ENCODE measurements at places on chromosomes 1 and 21.

- DNase-seq, result no peak
Observed at GRCh38 chr1:244836135-244836521, 670 bp downstream of the COX20 start.

DNA sequence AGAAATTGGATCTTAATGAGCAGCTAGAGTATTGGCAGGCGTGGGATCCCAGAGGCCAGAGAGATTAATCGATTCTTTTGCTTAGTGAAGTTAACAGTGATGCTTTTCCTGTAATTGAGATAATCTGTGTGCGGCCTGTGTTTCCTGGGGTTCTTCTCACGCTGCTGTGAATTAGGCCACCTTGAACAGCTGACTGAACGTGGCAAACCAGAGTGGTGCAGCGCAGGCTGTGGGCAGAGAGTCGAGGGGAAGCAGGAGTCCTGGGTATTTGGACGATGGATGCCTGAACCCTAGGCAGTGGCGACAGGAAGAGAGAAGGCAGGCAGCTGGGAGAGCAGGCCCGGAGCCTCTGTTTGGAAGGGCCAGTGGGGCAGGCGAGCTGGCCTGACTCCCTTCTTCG lies 51.7 kb downstream of the RYR2 start:
- DNase-seq, result no peak

DNA sequence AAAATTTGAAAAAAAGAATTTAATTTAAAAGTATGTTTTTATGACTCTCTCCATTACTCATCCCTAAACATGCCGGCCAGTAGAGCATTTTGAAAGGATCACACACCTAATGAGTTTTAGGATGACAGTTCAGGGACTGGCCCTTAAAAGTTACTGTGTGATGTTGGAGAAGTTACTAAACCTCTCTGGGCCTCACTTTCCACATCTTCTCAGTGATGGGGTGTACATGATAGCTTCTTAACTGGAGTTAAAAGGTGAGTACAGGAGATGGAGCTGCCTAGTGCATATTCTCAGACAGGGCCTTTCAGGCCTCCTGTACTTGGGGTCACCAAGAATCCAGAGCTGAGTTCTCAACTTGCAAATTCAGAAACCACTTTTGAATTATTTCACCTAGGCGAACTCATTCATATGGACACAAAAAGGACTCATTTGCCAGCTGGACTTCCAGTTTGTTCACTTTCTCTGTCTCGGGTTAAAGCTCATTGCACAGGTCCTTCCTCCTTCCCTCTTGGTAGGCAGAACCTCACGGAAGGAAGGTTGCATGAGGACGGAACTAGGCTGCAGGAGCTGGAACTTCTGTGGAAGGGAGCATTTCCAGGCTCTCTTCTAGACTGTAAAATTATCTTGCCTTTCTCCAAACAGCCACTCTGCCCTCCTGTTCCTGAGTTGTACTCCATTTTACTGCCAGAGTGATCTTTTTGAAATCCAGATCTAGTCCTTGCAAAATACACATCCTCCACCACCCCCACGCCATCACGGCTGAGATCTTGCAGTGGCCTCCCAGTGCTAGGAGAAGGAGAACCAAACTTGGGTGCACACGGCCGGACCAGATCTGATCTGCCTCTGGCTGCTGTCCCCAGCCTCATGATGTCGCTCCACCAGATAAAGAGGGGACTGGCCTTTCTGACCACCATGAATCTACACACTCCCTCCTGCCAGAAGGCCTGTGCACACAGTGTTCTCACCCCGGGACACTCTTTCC lies 4.3 kb upstream of the SLC30A1 start:
- no peak for DNase-seq

DNA sequence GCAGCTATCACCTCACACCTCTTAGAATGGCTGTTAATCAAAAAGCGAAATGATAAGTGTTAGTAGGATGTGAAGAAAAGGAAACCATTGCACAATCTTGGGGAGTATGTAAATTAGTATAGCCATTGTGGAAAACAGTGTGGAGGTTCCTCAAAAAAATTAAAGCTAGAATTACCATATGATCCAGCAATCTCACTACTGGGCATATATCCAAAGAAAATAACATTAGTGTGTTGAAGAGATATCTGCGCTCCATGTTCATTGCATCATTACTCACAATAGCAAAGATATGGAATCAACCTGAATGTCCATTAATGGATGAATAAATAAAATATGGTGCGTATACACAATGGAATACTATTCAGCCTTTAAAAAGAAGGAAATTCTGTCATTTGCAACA lies 68.9 kb downstream of the SNRPE start:
- DNase-seq, result no peak

DNA sequence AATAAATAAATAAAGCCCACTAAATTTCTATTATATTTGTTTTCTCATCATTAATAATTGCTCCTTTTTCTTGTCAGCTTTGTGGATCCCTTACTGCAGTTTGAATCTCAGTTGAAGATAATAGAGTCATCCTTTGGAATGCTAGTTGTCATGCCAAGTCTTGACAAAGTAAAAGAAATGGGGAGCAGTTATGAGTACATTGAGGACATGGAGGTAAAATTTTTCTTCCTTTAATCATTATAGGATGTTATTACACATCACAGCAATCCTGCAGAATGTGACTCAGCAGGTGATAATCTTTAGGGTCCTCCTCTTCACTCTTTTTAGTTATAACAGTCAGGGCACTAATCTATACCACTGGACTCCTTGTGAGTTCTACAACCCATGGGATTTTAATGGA lies 24.1 kb downstream of the MROH9 start:
- no peak for DNase-seq

DNA sequence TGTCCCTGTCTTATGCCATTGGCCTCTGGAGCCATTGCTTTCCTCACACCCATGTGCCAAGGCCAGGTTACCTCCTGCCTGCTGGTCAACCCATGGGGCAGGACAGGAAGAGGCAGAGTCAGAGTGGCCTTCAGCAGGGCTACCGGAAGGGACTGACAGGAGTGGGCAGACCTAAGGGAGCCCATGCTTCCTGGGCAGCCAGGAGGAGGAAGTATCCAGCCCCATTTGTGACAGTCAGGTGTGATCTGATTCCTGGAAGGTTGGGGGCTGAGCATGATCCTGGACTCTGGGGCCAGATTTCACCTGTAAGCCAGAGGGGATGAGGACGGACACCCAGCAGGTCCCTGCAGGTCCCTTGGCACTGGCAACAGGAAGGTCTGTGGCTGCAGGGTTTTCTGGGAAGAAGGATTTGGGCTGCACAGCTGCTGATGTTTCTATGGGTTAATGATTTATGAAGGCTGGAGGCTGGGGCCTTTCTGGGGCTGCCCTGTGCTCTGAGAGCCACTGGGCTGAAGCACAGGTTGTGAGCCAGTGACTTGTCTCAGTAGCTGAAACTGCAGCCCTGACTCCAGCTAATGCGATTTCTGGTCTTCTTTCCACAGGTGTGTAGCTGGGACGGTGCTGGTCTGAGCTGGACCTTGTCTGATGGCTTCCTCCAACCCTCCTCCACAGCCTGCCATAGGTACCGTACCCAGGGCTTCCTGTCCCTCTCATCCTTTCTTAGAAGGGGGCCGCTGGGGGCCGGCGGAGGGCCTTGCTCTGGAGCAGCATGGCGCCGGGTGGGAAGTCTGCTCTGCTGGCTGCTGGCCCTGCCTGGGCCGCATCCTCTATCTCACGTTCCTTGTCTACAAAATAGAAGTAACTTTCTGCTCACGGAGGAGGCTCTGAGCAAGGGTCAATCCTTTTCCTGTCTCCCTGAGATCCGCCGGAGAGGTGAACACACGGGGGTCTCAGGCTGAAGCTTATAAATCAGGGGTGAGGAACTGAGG lies 40.7 kb downstream of the ARHGEF10L start:
- no peak for DNase-seq

DNA sequence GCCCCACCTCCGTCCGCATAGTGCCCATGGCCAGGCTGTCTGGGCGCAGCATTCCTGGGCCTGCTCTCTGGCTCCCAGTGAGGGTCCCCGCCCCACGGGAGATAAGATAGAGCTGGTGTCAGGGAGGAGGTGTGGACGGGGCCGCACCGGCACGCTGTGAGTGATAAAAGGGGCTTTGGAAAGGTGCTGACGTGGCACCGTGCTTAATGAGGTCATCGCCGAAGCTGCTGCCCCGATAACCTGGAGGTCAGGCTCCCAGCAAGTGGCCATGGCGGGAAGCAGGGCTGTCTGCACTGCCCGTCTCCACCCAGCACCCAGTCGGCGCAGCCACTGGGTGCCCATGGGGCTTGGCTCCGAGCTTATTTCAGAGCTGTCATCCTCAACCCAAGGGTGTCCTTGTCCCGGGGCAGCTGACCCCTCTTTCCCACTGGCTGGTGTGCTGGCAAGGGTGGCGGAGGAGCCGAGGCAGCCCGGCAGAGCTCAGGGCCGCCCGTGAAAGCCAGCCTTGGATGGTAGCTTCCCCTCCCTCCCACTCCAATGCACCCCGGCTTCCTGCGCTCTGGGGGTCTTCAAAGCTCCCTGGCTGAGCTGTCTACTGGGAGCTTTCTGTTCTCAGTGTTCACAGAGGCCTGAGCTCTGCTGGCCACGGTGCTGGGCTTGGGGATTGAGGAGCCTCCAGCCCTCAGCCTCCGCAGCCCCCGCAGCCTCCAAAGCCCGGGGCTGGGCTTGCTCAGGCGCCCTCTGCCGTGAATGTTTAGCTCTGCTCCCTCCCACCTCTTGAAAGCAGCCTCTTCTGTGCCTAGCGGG lies 105.1 kb upstream of the ARHGEF16 start:
- DNase-seq, result no peak

DNA sequence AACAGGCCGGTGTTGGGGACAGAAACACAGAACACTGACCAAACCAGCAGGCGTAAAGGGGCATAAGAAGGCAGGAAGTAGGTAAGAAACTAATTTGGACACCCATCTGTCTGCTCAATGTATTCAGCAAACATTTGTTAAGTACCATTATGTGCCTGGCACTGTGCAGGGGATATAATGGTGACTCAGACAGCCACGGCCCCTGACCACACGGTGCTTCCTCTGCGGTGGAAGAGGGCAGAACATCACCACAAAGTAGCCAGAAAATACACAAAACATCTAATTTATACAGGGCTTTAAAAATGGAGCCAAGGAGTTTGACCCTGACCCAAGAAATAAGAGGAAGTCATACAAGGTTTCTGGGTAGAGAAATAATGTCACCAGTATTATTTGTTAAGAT lies 12.9 kb downstream of the DNAJC11 start:
- DNase-seq, result no peak
